ENCODE measurements at places on chromosomes 7 and 10.

DNA sequence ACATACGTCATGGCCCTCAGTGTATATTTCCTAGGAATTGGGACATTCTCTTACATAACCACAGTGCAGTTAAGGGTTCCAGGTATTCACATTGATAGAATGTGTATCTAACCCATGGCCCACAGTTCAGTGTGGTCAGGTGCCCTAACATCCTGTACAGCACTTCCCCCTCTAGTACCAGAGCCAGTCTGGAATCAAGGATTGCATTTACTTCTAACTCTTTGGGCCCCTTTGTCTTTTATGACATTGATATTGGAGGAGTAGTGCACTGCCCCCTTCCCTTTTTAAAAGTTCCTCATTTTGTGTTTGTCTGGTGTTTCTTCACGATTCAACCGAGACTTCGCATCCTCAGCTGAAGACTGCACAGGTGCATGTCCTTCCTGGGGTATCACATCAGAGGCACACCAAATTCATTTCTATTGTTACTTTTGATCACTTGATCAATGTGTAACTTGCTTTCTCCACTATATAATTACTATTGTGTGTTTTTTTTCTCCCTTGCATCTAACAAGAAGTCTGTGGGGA is 22.4 kb upstream of the NPFFR1 start:
- no peak for DNase-seq

DNA sequence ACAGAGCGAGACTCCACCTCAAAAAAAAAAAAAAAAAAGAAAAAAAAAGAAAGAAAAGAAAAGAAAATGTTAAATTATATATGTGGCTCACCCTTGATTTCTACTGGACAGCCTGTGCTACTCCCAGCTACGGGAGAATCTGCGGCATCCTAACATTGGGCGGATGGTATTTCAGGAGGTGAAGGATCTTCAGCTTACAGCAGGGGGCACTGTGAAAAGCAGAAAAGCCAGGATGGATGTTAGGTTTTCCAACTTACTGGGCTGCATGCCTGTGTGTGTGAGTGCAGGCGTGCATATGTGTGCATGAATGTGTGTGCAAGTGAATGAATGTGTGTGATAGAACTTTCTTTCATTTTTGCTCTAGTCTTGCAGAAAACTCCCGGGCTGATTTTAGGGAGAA is 1066.5 kb downstream of the TYW1 start:
- no peak for DNase-seq

DNA sequence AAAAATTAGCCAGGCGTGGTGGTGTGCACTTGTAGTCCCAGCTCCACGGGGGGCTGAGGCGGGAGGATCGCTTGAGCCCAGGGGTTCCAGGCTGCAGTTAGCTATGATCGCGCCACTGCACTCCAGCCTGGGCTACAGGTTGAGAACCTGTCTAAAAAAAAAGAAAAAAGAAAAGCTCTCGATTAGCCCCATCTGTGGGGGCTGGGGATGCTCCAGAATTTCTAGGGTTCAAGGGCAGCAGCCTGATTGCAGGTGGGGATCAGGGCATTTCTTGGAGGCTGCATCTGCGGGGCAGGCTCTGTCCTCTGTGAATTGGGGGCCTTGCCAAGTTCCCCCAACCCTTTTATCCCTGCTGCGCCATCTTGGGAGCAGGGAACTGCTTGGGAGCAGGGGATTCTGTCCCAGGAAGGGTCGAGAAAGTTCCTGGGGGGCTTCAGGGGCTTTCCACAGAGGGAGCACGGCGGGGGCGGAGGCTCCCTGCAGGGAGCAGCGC is 651 bp upstream of the ARPC1A start:
- DNase-seq: no peak

- DNase-seq: no peak
Observed at GRCh38 chr7:155947051-155947450, 134.8 kb upstream of the SHH start.

DNA sequence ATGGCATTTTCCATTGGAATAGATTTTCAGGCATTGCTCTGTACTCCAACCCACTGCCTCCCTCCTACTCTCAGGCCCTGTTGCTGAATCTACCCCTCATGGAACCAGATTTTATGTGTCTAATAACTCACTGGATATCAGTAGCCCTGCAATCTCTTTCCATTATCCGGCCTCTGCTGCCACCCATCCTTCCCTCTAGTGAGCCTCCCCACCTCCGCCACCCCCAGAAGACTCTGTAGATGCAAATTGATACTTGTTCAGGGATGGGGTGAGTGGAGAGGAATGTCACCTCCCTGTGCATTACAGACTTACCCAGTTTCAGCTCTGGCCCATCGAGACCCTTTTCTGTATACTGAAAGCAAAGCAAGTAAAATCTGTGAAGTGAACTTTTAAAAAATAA is 52.3 kb upstream of the PHYHIPL start:
- DNase-seq: no peak

- no peak for DNase-seq
Observed at GRCh38 chr10:96496281-96496925, 17.3 kb downstream of the TLL2 start.
